ENCODE measurements at places on chromosomes 11 and 22.

DNA sequence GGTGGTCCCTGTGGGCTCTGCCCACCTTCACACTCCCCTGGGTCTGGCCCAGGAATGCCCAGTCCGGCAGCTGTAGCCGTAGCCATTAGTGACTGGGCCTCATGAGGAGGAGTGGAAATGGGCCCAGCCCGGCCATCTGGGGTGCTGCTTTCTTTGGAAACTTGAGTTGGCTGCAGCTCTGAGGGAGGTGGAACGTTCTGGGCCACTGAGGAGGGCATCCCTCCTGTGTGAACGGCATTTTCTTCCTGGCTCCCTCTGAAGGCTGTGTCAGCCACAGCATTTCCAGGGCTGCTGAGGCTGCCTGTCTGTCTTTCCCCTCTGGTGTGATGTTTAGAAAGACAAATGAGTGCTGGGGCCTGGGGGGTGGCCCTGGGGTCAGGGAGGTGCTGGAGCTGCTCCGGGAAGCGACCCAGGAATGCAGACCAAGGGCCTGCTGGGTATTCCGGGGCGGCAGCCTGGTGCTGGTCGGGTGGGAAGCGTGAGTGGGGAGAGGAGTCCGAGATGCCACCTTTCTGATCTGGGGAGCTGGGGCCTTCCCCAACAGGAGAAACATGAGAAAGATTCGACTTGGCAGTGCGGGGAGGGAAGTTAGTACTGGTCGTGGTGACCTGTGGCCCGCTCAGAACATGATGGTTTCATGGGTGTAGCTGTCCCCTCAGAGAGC is 27.1 kb downstream of the PTDSS2 start:
- DNase-seq, result no peak

DNA sequence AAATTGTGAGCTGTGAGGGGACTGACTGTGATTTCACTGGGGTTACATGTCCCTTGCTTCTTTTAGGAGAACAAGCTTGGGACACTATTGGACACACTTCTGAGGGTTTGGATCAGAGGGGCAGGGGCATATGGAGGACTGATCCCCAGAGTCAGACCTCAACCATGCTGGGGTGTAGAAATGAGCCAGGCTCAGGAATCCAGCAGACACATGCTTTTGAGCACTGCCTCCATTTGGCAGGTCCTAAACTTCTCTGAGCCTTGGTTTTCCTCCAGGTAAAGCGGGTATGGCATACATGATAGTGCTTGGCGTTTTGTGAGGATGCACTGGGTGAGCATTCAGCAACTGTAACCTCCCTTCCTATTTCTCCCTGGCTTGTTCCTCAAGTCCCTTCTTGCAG is 74.7 kb downstream of the ADAMTS15 start:
- DNase-seq, result no peak

GRCh38 chr22:19757985-19758895 is 2.3 kb upstream of the TBX1 start:
- no peak for DNase-seq

GRCh38 chr11:134512061-134512460 is 100.0 kb upstream of the B3GAT1 start:
- no peak for DNase-seq

DNA sequence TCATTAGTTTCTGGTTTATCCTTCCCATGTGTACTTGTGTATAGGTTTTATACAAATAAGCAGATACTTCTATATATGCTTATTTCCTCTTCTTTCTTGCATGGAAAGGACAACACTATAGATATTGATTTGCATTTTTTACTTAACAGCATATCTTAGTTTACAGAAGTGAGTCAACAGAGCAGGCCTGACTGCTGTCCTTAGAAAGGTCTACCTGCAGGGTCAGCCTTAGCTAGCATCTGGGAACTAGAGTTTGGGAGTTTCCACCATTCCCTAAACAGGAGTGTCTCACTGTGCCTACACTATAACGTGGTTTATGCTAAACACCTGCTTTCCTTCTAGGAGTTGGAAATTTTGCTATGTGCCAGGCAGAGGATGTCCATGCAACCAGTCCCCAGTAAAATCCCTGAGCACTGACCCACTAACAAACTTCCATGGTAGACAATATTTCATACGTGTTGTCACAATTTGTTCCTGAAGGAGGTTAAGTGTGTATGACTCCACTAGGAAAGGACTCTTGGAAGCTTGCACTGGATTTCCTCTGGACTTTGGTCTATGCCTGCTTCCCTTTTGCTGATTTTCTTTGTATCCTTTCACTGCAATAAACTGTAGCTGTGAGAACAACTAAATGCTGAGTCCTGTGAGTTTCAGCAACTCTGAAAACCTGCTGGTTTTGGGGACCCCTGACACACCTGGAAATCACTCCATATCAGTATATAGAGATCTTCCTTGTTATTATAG is 17.7 kb downstream of the PRR14L start:
- DNase-seq, result no peak

GRCh38 chr22:24157822-24158135 is 23.5 kb upstream of the SUSD2 start:
- DNase-seq, result no peak

DNA sequence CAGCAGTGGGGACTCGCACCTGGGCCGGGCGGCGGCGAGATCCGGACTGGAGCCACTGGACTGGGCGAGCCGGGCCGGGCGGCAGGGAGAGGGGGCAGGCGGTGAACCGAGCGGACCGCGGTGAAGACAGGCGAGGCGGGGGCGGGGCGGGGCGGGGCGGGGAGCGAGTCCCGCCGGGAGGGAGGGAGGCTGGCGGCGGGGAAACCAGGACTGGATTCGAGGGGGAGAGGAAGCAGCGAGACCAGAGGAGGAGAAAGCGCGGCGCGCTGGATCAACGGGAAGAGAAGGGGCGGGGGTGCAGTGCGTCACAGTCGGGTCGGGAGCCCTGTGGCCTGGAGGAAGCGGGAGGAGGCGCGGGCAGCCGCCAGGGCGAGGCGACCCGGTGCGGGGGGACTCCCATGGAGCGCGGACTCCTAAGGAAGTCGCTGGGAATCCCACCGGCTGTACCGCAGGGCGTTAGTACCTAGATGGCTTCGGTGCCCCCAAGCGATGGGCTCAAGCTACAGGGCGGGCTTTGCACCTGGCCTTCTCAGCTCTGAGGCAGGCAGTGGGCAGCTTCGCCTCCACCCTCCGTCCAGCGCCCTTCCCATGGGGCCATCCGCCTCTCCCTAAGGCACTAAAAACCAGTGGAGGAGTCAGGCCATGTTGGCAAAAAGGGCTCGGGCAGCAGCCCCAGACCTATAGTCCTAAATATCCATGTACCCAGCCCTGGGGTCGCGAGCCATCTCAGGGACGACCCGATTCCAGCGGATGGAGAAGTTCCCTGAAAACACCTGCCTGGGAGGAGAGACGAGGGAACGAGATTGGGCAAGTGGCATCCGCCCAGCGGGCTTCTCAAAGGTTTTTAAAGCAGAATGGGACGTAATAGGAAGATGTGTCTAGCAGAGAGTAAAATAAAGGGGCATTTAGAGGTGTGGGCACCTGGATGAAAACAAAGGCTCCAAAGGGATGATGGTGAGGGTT is at the start of gene TMEM121B:
Gene TMEM121B, minus strand, starts transcription at position 128 of the 963 bp plus-strand sequence. CDS start 233 bp downstream, outside the sequence.
- DNase-seq, result no peak

DNA sequence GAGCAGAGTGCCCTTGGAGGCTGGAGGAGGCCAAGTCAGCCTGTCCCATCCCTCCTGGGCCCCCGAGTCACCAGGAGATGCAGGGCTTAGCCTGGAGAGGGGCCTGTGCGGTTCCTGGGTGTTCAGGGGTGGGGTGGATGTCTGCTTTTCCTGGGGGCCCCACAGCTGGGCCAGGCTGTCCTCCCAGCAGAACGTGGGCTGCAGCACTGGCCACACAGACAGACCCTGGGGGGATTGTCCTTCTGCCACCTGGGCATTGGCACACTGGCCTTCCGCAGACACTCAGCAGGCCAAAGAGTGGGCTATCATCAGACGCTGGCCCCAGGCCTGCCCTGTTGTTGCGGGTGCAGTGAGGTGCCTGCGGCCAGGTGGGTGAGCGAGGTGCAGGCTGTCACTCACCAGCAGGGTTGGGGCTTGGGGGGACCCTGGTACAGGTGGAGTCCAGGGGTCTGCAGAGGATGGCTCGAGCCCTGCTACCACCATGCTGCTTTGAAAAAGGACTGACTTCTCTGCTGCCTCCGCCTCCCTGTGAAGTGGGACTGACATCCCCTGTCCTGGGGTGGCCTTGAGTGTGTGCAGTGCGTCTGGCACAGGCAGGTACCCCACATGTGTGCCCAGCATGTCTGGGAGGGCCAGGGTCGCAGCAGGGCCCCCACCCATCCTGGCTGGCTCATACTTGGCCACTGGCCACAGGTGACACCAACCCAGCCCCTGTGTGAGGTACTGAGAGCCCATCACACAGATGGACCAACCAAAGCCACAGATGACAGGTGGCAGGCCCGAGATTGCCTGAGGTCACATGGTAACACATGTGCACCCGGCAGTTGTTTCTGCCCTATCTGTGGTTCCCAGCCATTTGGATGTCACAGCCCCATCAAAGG is 39.0 kb upstream of the KCNQ1OT1 start:
- no peak for DNase-seq

- DNase-seq, result no peak
These were observed 261.1 kb downstream of the OPCML start for GRCh38 chr11:133271206-133271605.

DNA sequence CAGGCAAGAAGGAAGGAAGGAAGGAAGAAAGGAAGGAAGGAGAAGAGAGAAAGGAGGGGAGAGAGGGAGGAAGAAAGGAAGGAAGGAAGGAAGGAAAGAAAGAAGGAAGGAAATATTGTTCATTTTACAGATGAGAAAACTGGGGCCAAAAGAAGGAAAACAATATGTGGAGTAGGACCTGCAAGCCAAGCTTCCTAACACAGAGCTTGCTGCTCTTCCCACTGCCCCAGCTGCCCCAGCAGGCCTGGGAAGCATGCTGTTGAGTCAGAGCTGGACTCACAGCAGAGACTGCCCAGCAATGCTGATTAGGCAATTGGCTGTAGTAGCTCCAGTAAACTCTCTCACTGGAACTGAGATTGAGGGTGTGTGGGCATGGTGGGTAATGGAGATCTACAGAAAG is 42.6 kb upstream of the SMCO4 start:
- no peak for DNase-seq

DNA sequence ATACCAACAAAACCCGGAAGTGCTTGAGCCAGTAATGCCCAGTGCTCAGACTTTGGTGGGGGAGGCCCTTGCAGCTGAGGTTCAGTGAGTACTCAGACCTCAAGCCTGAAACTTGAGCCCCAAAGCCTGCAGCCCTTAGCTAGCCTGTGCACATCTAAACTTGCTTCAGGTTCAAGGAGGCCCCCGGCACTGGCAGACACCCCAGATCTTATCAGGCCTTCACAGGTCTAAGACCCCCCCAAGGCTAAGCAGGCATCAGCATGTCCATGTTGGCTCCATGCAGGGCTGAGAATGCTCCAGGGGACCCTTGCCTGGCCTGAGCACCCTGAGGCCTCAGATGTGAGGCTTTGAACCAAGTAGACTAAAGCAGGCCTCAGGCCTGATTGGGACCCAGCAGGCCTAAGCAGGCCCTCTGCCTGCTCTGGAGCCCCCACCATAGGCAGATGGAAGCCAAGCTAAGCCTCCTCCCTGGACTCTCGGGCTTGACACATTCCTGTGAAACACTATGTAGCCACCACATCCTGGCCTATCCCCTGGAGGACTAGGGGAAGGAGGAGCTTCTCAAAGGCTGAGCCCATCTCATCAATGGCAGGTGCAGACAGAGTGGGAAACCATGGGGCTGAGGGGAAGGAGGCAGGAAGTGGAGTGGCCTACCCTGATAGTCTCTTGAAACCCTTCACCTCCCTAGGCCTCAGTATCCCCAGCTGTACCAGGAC is 1.2 kb upstream of the CASTOR1 start:
- DNase-seq, result no peak

DNA sequence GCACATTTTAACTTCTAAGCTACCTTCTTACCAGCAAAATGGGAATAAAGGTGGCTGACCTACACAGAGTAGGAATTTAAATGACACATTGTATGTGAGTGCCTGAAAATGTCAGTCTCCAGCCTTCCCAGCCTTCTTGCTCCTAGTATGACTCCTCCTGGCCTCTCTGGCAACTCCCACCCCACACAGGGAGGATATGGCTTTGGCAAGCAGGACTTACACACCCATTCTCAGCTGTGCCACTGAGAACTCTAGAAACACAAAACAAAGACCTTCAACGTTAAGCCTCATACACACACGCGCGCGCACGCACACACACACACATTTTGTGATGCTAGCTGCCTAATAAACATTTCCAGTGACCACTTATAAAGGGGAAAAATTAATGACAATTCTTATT is 65.8 kb downstream of the PACSIN2 start:
- DNase-seq, result no peak

DNA sequence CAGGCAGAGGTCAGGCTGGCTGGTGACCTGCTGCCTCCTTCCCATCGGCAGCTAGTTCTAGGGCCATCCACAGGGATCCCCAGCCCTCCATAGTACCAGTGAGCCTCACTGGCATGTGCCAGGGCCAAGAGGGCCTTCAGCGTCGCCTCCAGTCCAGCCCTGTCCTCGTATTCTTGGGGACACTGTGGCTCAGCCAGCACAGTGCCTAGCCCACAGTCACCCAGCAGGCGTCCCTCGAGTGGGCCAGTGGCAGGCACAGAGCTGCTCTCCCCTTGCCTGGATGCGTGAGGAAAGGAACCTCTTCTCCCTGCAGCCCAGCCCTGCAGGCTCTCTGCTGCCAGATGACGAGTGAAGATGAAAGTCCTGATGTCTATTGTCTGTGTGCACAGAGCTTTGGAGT is 10.6 kb upstream of the SH3BP1 start:
- no peak for DNase-seq

Measured in activated CD8-positive, alpha-beta memory T cell treated with anti-CD3 and anti-CD28 coated beads for 1 hour (primary cell).